ENCODE measurements at places on chromosomes 6 and 20.
A peak's percentile ranks its signal among the peaks of the same experiment; 100 is the strongest.

- DNase-seq: no peak
Measured at GRCh38 chr6:112087916-112088315, 525 bp downstream of the FAM229B start.

DNA sequence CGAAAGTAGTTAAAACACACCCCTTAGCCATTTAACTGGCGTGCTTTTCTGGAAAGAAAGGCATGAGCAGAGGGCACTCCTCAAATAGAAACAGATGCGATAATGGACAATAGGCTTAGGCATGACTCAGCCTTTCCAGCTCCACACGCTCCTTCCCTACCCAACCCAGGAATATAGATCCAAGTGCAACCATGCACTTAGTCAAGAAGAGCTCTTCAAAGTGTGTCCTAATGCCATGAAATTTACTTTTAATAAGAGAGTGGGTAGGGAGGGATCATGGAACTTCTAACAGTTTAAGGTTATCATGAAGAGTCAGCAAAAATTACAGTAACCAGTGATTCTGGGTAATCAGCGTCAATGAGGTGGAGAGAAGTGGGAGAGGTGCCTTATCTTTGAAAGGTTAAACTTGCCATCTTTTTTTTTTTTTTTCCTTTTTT lies 2.4 kb upstream of the EFHC1 start:
- DNase-seq: no peak

GRCh38 chr6:152268846-152269442 lies 368.2 kb downstream of the SYNE1 start:
- no peak for DNase-seq

DNA sequence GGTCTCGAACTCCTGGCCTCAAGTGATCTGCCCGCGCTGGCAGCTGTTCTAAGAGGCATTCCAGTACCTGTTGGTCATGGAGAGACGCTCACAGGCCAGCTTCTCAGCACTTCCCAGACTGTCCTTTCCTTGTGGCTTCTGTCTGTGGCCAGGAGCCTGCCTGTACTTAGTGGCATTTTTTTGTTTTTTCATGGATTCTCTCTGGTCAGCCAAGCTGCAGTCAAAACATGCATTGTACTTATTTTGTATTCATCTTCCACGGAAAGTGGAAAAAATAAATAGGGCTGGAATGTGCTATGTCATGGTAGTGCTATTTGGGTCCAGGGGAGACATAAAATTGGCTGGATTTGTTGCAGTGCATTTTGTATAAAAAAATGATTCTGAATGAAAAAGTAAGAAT lies 29.1 kb downstream of the ZDHHC14 start:
- DNase-seq: no peak

DNA sequence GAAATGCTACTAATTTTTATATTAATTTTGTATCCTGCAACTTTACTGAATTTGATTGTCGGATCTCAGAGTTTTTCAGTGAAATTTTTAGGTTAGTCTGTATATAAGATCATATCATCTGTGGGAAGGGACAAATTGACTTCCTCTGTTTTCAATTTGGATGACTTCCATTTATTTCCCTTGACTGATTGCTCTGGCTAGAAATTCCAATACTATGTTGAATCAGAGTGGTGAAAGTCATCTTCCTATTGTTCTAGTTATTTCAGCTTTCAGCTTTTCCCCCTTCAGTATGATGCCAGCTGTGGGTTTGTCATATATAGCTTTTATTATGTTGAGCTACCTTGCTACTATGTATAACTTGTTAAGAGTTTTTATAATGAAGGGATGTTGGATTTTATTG lies 771.2 kb downstream of the KIF16B start:
- DNase-seq: no peak

- DNase-seq: no peak
Measured at GRCh38 chr6:157724960-157725741, 97.9 kb upstream of the SNX9 start.

DNA sequence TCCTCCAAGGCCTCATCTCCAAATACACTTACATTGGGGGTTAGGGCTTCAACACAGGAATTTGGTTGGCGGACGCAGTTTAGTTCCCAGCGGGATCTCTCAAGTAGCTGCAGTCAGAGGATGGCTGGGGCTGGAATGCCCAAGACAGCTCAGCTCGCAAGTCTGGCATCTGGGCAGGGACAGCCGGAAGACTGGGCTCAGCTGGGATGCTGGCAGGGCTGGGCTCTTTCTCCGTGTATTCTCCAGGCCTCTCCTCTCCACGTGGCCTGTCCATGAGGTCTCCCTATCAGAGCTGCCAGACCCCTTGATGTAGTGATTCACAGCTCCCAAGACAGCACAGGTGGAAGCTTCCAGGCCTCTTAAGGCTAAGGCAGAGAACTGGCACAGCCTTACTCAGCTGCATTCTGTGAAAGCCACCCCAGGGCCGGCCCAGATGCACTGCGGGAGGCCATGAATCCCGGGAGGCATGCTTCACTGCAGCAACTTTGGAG lies 5.0 kb downstream of the FGD2 start:
- DNase-seq: no peak

DNA sequence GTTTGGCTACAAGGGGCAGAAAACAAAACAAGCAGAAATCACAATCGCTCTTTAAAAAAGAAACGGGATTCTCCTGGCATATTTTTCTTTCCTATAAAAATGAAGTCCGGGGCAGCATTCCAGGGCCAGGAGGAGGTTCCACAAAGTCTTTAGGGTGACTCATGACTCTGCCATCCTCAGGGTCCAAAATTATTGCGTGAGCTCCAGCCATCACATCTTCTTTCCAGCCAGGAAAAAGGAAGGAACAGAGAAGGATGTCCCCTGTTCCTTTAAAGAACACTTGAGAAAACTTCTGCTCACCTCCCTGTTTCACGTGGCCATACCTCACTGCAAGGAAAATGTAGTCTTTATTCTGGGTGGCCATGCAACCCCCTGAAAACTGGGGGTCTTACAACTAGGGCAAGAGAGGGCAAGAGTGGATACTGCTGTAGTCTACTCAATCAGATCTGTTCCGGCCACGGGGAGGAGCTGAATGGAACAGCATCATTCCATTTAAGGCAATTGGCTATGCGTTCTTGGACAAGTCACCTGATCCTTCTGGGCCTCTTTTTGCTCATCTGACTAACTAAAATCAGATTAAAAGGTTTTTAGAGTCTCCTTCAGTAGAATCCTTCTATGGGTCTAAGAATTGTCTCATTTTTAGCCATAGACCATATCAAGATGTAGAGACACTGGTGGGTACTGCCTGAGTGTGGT lies 49.4 kb downstream of the CTCFL start:
- no peak for DNase-seq

DNA sequence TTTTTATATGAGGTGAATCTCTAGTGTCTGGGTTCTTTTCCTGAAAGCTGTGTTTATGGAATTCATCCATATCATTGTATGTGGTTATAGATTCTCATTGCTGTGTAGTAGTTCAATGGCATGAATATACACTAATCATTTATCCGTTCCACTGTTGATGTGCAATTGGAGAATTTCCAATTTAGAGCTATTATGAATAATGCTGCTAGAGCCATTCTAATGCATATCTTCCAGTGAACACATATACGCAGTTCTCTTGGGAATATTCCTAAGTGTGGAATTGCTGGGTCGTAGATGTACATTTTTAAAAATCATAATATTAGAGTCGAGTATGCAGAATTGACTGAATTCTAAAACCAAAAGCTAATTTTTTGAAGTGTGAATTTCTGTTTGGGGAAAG lies 327.5 kb upstream of the JAG1 start:
- DNase-seq: no peak

DNA sequence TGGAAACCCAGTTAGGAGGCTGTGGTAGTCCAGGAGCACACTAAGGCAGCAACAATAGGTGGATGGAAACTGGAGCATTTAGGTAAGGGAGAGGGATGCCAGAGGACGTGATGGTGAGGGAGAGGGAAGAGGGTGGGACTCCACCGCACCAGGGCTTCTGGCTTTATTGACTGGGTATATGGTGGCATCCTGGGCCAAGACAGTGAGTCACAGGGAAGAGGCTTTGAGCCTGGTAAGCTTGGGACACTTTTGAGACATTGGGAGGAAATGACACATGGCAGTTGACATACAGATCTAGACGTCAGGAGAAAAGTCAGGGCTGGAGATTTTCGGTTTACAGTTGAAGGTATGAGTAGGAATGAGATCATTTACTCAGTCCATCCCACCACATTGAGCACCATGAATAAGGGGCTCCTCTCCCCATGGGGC lies 14.9 kb downstream of the NT5E start:
- no peak for DNase-seq

DNA sequence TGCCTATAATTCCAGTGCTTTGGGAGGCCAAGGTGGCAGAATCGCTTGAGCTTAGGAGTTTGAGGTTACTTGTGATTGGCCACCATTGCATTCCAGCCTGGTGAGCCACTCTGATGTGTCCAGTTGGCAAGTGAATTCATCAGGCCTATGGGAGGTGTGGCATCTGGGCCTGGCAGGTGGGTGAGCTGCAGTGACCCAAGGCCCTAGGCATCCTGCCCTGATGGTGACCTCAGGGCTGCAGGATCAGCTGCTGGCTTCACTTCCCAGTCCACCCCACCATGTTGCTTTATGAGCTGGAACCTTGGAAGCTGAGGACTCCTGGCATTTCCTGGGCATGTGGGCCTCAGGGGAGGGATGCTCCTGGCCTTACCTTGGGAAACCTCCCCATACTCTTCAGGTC lies 20.5 kb downstream of the RSPH9 start:
- no peak for DNase-seq

DNA sequence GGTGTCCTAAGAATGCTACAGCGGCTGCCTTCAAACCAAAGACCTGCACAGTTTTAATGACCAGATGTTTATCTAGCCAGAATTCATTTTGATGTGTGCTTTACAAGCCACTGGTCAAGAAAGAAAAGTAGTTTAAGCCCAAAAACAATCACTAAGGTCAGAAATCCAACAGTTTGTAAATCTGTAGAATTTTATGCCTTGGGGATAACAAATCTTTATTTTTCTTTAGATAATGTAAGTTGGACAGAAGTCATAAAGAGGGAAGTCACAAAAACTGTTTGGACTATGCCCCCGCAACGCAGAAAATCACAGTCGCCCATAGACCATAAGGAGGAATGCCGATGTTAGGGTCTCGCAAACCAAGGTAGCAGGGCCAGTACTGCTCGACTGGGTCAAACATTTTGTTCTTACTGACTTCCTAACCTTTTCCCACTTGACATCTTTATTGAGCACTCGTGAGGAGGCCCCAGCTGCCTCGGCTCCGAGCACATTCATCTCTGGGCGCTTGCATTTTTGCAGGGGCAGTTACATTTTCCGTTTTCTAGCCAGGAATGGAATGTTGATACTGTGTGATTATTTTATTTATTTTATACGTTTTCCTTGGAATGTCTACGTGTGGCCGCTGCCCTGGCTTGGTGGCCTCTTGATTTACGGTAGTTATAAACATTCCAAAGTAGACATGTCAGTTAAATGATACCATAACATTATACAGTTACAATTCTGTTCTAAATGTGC lies 56.7 kb upstream of the APCDD1L start:
- no peak for DNase-seq

DNA sequence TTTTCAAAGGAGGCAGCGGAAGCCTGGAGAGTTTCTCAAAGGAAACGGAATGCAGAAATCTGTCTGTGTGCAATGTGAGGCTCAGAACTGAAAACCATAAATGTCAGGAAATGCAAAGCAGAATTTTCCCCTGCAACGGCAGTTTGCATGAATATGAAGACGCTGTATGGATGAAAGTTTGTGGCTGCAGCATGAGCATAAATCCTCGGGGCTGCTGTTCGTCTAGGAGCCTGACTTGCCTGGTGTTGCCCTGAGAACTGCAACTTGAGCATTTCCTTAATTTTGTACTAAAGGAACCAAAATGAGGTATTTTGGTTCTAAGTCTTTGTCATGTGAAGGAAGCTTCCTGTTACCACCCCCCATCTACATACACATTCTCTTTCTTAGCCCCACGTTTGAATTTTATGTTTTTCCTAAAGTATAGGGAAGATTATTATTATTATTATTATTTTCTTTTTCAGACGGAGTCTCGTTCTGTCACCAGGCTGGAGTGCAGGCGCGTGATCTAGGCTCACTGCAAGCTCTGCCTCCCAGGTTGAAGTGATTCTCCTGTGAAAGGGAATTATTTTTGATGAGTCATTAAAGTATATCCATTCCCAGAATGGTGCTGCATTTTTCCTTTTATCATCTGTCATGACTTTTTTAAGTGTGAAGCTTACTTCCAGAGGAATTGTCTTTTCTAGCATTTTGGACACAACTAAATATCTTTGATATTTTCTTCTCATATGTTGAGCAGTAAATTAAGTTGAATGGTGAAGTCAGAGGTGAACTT lies 33.1 kb downstream of the MTHFD1L start:
- DNase-seq: peak; percentile 40

DNA sequence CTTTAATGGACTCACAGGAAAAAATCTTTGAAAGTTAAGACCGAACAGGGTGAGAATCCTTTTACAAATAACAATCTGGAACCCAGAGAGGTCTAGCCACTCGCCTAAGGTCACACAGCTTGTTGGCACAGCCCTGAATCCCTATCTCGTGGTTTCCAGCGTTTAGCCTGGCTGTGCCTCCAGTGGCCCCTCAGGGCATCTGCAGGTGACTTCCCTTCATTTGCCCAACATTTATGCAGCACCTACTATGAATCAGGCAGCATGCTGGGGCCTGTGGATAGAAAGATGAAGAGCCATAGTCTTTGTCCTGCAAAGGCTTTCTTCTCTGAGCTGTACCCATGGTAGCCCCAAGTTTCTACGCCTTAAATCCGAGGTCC lies 2.6 kb upstream of the NR2E1 start:
- no peak for DNase-seq

- DNase-seq: no peak
Measured at GRCh38 chr6:143068001-143068400, 7.3 kb downstream of the AIG1 start.

DNA sequence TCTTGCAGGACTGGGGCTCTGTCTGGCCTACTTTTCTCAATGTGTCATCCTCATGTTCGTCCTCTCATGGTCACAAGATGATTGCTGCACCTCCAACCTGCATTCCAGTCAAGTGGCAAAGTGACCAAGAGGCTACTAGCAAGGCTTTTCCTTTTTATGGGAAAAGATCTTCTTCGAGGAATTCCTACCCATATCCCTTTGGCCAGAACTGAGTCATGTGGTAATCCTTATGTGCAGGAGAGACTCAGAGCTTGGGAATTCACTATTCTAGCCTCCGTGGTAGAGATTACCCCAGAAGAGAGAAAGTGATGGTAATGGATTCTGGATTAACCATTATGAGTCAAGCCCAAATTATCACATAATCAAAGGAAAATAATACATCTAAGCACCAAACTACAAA lies 162.7 kb downstream of the KCNQ5 start:
- no peak for DNase-seq

GRCh38 chr20:21175433-21175832 lies 49.6 kb downstream of the KIZ start:
- DNase-seq: no peak

DNA sequence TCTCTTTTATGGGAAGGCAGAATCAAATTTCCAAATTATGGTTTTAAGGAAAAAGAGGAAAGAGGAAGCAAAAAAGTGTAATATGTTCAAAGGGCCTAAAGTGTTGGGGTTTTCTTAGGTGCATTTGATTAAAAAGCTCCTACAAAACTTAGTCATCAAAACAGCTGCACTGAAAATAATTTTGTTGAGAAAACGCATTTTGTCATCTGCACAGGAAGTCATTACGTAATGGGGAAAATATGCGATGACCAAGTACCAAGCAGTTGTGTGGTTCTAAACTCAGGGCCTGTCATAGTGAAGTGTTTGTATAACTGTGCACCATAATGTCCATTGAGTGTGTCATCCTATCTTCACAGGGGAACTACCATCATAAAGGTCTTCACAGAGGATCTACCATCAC lies 15.6 kb downstream of the HAO1 start:
- no peak for DNase-seq
